ENCODE measurements at places on chromosomes 7 and 10.
A peak's percentile ranks its signal among the peaks of the same experiment; 100 is the strongest.

GRCh38 chr7:27605283-27605682 is 57.4 kb downstream of the HIBADH start:
- no peak for DNase-seq

DNA sequence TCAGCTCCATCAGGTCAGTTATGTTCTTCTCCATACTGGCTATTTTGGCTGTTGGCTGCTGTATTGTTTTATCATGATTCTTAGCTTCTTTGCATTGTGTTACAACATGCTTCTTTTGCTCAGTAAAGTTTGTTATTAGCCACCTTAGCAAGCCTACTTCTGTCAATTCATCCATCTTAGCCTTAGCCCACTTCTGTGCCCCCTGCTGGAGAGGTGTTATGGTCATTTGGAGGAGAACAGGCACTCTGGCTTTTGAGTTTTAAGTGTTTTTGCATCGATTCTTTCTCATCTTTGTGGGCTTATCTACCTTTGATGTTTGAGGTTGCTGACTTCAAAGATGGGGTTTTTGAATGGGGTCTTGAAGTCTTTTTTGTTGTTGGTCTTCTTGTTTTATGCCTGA is 204.6 kb upstream of the FOXP2 start:
- DNase-seq: no peak

GRCh38 chr10:12835709-12836108 is 165.8 kb downstream of the CCDC3 start:
- peak; percentile 56 for DNase-seq

- no peak for DNase-seq
Observed at GRCh38 chr10:14156104-14156503, 174.6 kb downstream of the FRMD4A start.

GRCh38 chr10:34319197-34319846 is 495.8 kb downstream of the PARD3 start:
- peak; percentile 97 for DNase-seq

DNA sequence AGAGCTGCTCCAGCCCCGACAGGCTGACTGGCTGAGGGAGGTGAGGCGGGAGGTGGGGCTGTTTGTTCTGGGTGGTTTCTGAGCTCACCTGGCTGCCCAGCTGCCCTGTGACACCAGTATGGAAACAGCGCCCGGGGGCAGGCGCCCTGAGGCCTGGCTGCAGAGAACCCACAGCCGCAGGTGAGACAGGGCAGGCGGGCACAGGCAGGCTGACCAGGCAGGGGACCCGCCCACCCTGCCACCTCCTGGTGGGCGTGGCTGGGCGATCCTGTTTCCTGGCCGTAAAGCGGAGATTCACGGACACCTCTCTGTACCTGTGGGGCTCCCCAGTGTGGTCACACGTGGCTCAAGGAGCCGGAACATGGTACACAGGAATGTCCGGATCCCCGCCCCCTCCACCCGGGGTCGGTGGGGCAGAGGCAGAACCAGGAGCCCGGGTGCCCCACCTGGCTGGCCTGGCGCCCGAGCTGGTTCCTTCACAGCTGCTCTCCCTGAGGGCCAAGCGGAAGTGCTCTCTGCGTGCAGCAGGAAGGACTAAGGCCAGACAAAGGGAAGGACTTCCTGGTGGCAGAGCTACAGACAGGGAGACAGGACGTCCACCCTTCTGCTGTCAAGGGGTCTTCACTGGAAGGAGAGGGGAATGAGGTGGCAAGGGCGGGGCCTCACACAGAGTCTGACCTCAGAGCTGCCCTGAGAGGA is 3.9 kb downstream of the MICALL2 start:
- no peak for DNase-seq

DNA sequence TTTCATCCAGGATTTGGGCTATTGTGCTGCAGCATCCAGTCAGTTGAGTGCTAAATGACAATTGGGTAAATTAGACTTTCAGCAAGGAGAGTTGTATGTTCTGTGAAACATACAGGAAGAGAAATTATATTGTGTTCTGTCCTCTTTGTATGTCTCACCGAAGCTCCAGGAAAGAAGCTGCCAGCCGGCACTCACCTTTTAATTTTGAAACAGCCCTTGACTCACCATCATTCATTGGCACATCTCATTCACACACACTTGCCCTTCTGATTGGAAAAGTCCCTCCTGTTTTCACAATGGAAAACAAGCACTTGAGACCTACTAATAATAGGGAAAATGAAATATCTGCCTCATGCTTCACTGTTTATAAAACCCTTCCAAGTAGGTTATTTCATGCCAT is 495.6 kb downstream of the RPS24 start:
- no peak for DNase-seq

GRCh38 chr7:8221567-8221966 is 40.4 kb downstream of the ICA1 start:
- no peak for DNase-seq

DNA sequence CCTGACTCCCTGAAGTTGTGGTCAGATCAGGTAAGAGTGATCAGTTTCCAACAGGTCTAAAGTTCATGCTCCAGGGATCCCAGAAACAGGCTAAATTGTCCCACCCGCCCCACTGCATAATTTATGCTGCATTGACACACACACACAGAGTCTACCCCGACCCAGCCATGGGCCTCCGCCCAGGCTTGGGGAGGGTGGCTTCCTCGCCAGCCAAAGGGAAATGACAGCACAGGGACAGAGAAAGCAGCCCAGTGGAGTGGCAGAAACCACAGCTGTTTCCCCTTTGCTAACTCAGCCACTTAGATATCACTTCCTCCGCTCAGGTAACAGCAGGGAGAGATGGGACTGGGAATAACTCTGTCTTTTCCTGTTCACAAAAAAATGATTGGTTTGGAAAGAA is 9.4 kb downstream of the SH3PXD2A start:
- no peak for DNase-seq

DNA sequence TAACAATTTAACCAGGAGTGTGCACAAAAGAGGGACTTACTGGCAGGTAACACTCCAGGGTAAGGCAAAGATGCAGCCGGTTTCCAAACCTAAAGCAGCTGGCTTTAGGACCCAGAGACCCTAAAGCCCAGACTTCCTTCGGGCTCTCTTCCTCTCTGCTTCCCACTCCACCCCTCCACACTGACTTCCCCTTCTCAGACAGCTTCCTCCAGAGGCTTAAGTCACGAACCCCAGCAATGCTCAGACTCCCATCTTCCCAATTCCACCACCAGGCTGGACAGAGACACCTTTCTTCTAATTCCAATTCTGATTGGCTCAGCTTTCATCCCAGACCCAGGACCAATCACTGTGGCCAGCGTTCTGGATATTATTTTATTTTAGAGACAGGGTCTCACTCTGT is 24.8 kb downstream of the STYXL1 start:
- DNase-seq: no peak

GRCh38 chr7:70577078-70577477 is 554.9 kb upstream of the GALNT17 start:
- no peak for DNase-seq

- DNase-seq: no peak
Observed at GRCh38 chr7:70432567-70433001, 699.4 kb upstream of the GALNT17 start.

GRCh38 chr7:42753811-42754363 is 158.0 kb downstream of the C7orf25 start:
- no peak for DNase-seq

- DNase-seq: peak; percentile 76
Observed at GRCh38 chr10:95236068-95236903, 42.2 kb downstream of the ACSM6 start.

- DNase-seq: no peak
Observed at GRCh38 chr7:46586406-46586805, 665.3 kb upstream of the IGFBP3 start.

- DNase-seq: no peak
Observed at GRCh38 chr10:100569687-100570481, 34.1 kb downstream of the HIF1AN start.

- DNase-seq: no peak
Observed at GRCh38 chr10:33556620-33557019, 222.2 kb upstream of the NRP1 start.

- DNase-seq: no peak
Observed at GRCh38 chr10:72659694-72660093, 32.2 kb upstream of the MCU start.

DNA sequence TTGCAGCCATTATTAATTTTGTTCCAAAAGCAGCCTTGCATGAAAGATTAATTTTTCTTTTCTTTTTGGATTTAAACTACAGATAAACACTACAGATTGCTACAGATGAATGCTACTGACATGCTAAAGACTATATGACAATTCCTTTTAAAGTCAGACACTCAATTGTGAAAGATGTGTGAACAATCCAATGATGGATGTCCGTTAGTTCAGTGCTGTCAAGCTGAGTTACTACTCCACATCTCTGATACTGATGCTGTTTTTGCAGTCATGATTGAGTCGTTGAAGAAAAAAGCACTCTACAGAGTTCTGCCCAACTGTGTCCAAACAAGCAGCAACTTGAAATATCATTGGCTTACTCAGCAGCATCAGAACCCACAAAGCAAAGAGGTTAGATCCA is 146.8 kb downstream of the OTUD1 start:
- no peak for DNase-seq

GRCh38 chr7:34664755-34665154 is 6.7 kb downstream of the NPSR1 start:
- no peak for DNase-seq

DNA sequence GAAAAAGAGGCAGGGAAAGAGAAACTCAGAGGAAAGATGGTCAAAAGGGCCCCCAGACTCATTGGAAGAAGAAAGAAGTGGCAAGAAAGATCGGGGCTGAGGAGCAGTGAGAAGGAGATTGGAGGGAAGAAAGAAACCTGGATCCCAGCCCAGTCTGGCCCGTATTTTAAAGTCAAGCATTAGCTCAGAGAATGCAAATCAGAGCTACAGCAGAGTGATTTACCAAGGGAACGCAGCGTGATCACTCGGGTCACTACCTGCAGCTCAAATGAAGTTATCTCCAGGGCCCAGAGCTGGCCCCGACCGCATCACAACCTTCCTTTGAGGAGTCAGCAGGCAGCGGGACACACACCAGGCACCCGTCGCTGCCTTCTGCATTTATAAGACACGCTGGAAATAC is 72.8 kb downstream of the CARD11 start:
- no peak for DNase-seq

- DNase-seq: peak; percentile 37
Observed at GRCh38 chr7:135673360-135673706, 11.0 kb downstream of the STMP1 start.

- no peak for DNase-seq
Observed at GRCh38 chr7:96887426-96887825, 117.9 kb upstream of the DLX6 start.

DNA sequence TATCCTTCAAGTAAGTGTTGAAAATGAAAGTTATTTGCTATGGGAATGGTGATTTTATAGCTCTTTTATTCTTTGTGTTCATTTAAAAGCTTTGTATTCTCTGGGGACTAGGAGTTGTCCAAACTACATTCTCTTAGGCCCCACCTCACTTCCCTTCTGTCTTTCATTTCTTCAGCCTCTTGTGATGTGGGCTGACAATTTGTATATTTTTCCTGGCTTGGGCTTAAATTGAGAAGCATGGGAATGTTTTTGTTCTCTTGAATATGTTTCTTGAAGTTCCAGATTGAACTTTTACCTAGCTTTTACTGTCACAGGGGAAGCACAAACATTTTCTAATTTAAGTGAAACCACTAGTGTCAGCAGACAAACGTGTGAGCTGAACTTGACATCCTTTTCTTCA is 27.9 kb downstream of the BBS9 start:
- peak; percentile 44 for DNase-seq

DNA sequence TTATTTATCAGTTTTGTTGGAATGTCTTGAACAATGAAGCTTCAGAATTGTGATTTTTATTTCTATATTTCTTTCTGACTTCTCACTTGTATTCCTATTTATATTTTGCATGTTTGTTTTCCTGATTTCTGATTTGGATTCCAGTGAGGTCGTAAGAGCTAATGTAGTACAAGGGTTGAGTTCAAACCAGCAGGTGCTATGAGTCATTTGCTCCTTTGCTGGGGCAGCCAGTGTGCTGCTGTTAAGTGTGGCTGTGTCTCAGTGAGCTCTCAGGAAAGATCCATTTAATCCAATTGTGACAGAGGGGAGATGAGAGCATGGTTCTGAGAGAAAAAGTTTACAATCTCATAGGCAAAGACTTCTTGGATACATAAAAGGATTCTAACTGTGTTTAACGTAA is 48.6 kb downstream of the MCU start:
- DNase-seq: peak; percentile 24

DNA sequence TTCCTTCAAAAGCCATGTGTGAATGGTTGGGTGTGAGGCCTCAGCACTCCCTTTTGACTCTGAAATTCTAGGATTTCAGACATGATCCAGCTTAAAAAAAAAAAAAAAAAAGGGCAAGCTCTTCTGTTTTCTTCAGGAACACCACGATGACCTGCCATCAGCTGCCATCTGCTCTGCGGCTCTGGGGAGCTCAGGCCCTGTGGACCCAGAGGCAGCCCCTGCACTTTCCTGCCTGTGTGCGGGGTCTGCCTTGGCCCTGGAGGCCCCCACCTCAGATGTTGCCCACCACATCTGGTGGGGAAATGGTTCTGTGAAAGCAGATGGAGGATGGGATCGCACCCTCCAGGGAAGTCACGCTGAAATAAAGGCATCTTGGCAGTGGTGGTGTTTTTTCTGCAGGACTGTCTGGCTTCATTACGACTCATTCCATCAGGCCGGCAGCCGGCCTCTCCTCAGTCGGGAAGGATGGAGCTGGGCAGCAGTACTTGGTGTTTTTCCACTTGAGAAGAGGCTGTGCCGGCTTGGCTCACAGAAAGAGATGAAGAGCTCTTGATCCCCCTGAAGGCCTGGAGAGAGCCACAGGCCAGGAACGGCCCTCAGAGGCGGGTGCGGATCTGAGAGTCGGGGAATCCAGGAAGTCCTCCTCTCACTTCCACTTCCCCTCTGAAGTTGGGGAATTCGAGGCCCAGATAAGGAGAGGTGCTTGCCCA is 66.1 kb upstream of the AQP1 start:
- DNase-seq: peak; percentile 40

DNA sequence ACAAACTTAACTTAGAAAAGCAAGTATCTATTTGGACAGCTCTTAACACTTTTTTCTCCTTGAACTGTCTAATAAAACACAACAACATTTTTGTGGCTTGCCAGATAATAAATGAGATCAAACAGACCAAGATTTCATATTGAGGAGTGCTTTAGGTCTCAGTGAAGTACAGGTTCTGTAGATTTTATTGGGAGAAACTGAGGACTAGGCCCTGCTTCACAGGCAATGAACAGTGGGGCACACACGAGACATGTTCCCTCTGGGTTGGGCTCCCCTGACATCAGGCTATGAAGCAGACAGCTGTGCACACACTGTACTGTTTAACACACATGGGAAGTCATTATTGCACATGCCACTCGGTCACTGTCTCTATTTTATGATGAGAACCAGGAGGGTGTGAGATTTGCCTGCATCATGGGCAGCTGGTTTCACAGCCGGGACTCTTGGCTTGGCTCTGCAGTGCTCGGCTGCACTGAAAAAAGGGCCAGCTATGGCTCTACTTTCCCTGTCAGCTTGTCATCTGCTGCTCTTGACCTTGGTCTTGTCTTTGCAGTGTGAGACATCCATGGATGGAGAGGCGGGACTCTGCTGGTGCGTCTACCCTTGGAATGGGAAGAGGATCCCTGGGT is 4.2 kb downstream of the IGFBP1 start:
- DNase-seq: no peak

DNA sequence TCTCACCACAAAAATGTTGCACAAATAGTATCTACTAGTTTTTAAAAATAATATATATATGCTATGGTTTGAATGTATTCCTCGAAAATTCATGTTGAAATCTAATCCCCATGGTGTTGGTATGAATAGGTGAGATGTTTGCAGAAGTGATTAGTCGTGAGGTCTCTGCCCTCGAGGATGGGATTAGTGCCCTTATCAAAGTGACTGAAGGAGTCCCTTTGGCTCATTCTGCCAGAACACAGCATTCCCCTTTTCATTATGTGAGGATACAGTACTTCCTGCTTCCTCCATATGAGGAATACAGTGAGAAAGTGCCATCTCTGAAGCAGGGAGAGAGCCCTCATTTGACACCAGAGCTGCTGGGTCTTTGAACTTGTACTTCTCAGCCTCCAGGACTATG is 777.5 kb upstream of the LRRTM3 start:
- DNase-seq: no peak

All from fibroblast of skin of right quadriceps (primary cell).